ENCODE measurements at places on chromosomes 6 and 20. TPM values are rescaled to one million over a fixed set of nuclear protein-coding genes. Genes with fewer than 3 reads are reported as not detected.

The SNAI1 gene
- total RNA-seq = 7.6 TPM

The RAD21L1 gene
- total RNA-seq = not detected

The HLA-DRA gene
- 0.89 TPM for total RNA-seq

The ENPP3 gene
- total RNA-seq = not detected

The ATP6V1G2 gene
- total RNA-seq = 0.89 TPM

The HCRTR2 gene
- not detected for total RNA-seq

The TASP1 gene
- total RNA-seq = 9.5 TPM

The DPPA5 gene
- not detected for total RNA-seq

The SCUBE3 gene
- total RNA-seq = 31.5 TPM

The NOX3 gene
- total RNA-seq = not detected

DNA sequence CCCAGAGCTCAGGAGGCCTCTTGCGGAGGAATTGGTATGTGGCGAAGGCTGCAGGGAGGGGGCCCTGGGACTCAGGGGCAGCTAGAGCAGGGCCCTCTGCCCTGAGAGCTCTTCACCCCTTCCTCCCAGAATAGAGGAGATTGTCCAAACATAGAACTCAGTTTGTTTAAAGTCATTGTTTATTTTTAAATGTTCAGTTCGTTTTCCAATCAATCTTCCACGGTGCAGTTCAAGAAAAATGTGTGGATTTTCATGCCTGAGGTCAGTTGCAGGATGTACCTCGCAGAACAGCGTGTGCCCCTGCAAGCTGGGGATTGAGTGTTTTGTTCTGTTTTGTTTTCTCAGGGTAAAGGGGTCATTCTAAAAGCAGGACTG is 37.2 kb downstream of the MGME1 start:
- no peak overlapping the region for H3K4me3 ChIP-seq
- no peak overlapping the region for H3K27ac ChIP-seq
- H3K27me3 ChIP-seq = no peaks in the 10 kb centered on the region
- DNase-seq = no peak
- peaks cover 3% of the 10 kb centered on the region for H3K4me1 ChIP-seq
- no peaks in the 10 kb centered on the region for H3K36me3 ChIP-seq

DNA sequence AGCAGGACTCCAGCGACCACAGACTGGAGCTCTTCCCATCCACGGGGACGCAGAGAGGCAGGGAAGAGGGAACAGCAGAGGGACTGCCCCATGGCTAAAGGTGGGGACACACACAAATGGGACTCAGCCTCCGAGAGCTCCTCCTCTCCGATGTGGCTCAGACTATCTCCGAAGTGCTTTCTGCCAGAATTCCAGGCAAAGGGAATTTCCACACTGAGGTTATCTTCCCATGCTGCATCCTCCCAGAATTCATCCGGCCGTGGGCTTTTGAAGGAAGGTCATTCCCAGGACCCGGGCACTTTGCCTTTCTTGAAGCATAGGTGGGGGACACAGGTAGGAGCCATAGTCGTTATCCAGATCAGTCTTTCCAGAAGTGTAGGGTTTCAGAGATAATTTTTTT is 67.9 kb downstream of the SULF2 start:
- no peak overlapping the region for H3K27ac ChIP-seq
- H3K4me1 ChIP-seq = no peaks in the 10 kb centered on the region
- peaks cover 26% of the 10 kb centered on the region for H3K27me3 ChIP-seq
- no peak overlapping the region for H3K4me3 ChIP-seq
- H3K36me3 ChIP-seq = no peaks in the 10 kb centered on the region
- DNase-seq = no peak

DNA sequence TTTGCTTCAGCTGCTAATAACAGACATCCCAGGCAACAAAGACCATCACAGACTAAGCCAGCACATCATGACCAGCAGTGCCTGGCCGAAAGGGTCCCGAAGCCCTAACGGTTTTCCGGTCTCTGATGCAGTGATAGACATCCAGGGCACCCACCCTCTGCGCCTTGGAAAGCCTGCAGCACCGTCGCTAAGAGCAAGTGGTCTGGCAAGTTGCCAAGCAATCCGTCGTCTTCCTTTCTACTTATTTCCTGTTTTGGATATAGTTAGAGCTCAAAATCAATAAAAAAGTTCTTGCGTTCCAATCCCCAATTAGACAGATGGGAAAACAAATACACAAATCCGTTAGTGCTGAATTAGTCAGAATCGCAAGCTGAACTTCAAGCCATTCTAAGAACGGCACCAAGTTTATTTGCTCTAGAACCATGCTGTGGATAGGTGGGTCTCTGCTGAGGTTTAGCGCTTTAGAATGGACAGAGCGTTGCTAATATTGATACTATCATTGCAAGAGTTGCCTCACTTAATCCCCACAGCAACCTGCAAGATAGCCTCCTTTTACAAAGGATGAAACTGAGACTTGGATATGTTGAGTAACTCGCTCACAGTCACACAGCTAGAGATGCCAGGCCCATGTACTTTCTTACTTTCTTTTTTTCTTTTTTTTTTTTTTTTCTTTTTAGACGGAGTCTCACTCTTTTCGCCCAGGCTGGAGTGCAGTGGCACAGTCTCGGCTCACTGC is 163.3 kb upstream of the SNX9 start:
- H3K4me1 ChIP-seq = no peaks in the 10 kb centered on the region
- no peak for DNase-seq
- no peak overlapping the region for H3K27ac ChIP-seq

- no peak overlapping the region for H3K27ac ChIP-seq
- no peaks in the 10 kb centered on the region for H3K4me1 ChIP-seq
- H3K4me3 ChIP-seq = no peak overlapping the region
- H3K27me3 ChIP-seq = no peaks in the 10 kb centered on the region
- DNase-seq = peak; percentile 14
Measured at GRCh38 chr6:168527451-168528210, 86.6 kb downstream of the SMOC2 start.

DNA sequence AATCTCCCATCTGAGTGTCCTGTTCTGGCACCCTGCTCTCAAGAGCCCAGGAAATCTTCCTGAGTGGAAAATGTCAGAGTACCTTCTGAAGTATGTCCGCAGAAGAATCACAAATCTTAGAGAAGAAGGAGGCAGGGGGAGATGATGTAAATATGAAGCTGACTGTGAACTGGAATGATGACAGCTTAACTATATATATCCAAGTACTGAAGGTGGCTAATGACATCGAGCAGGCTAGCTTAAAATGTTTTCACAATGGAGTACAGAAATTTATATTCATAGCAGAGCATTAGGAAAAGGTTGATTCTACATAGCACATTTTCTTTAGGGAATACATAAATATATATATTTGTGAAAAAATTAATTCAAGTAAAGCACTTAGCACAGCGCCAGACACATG is 64.3 kb downstream of the BMP5 start:
- no peaks in the 10 kb centered on the region for H3K36me3 ChIP-seq
- DNase-seq = no peak
- H3K4me3 ChIP-seq = no peak overlapping the region
- H3K27ac ChIP-seq = no peak overlapping the region

DNA sequence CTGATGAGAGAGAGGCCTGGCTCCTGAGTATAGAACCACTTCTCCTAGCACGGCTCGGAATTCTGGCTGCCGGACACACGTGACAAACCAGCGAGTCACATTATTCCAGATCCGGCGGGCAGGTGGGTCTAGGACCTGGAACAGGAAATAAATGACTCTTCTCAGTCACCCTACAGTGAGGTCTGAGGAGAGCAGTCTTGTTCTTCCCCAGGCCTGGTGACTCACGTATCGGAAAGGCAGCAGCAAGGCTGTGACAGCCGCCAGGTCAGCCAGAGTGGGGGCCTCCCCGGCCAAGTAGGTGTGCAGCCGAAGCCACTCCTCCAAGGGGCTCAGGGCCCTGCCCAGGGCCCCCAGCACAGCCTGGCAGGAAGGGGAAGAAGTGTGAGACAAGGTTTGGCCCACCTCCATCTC is 2.8 kb downstream of the VARS1 start:
- H3K27ac ChIP-seq = no peak overlapping the region
- H3K4me3 ChIP-seq = no peak overlapping the region
- H3K36me3 ChIP-seq = peaks cover 20% of the 10 kb centered on the region

- H3K4me1 ChIP-seq = no peaks in the 10 kb centered on the region
- no peak for DNase-seq
- no peak overlapping the region for H3K27ac ChIP-seq
- no peaks in the 10 kb centered on the region for H3K27me3 ChIP-seq
- H3K36me3 ChIP-seq = no peaks in the 10 kb centered on the region
- no peak overlapping the region for H3K4me3 ChIP-seq
Measured at GRCh38 chr6:167475947-167476346, 151.1 kb downstream of the TTLL2 start.

GRCh38 chr6:46440141-46440540 is 51.1 kb downstream of the RCAN2 start:
- peaks cover 38% of the 10 kb centered on the region for H3K4me1 ChIP-seq
- peak; percentile 85 for DNase-seq
- H3K4me3 ChIP-seq = no peak overlapping the region

DNA sequence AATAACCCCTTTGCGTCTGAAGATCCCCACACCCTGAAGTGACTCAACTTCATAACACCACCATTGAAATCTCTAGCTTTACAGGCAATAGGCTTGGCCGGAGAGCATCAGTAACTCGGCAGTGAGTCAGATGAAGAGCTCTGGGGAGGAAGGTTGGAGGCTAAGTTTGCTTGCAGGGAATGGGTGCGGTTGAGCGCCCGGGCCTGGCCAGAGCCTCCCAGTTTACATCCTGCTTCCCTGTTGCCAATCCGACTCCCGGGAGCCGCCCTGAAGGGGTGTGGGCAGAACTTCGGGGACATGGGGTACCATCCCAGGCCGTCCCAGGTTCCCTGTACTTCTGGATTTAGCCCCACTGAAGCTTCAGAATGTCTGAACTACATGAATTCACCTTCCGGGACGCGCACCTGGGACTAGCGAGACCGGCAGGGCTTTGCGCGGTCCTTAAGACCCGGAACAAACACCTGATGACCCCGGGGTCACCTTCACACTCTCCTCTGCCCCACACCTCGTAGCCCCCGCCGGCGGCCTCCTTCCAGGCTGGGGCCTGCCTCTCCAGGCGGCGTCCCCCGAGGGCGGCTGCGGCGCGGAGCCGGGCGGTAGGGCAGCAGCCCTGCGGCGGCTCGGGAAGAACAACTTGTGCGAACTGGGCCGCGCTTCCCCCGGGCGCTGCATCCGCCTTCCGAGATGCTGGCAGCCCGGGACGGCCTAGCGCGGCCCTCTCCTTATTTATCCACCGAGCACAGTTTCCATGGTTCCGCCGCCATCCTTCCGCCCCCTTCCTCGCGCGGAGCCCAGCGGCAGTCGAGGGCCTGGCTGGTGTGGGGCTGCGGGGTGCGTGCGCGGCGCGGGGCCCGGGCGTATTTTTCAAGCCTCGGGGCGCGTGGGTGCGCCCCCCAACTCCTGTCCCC is 56.6 kb upstream of the RREB1 start:
- no peaks in the 10 kb centered on the region for H3K4me1 ChIP-seq
- no peaks in the 10 kb centered on the region for H3K27me3 ChIP-seq

- H3K36me3 ChIP-seq = no peaks in the 10 kb centered on the region
- no peak overlapping the region for H3K4me3 ChIP-seq
- peaks cover 19% of the 10 kb centered on the region for H3K4me1 ChIP-seq
Measured at GRCh38 chr6:155880900-155881299, 425.3 kb upstream of the NOX3 start.

Measured in GM23248 (cell line).